ENCODE measurements at places on chromosomes 2 and 18.

DNA sequence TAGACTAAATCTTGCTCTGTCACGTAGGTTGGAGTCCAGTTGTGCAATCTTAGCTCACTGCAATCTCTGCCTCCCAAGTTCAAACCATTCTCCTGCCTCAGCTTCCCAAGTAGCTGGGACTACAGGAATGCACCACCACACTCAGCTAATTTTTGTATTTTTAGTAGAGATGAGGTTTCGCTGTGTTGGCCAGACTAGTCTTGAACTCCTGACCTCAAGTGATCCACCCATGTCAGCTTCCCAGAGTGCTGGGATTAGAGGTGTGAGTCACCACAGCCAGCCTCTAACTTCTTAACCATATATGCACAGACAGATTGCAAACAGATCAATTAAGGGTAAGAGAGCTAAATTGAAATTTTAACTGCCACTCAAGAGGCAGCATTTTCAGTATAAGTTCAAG, 22.1 kb upstream of the CNGA3 start:
- no peak for DNase-seq

DNA sequence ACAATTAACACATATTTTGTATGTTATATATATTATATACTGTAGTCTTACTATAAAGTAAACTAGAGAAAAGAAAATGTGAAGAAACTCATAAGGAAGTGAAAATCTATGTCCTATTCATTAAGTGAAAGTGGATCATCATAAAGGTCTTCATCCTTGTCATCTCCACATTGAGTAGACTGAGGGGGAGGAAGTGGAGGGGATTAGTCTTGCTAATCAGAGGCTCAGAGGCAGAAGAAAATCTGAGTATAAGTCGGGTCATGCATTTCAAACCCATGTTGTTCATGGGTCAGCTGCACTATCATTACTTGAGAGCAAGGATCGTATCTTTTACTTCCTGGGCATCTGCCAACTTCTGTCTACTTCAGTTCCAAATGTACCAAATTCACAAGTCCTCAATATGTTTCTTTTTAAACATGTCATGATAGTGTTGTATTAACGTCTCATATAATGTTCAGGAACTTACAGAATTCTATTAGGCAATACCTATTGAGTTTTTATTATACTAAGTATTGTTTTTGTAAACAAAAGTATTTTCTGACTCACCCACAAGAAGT, 208.9 kb upstream of the BOD1L2 start:
- no peak for DNase-seq

GRCh38 chr2:163799807-163800206, 64.0 kb upstream of the FIGN start:
- no peak for DNase-seq

- DNase-seq: no peak
Measured at GRCh38 chr2:215796140-215796855, 217.1 kb downstream of the MREG start.

- no peak for DNase-seq
Measured at GRCh38 chr2:142082368-142082767, 48.4 kb downstream of the LRP1B start.

DNA sequence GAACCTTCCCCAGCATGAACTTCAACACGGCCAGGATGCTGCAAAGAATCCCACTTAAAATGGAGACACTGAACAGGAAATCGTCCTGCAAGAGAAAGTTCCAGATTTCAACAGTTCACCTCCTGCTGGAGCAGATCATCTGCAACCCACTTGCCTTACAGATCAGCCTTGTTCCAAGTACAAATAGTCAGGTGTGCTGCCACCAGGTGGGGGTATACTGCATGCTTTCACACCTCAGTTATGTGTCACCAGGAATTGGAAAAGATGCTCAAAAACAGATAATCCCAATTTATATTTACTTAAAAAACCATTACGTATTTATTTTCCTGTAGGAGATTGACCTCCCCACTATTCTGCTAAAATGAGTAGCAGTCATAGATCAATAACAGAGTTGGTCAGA, 212.3 kb downstream of the MGAT5 start:
- peak; percentile 57 for DNase-seq

DNA sequence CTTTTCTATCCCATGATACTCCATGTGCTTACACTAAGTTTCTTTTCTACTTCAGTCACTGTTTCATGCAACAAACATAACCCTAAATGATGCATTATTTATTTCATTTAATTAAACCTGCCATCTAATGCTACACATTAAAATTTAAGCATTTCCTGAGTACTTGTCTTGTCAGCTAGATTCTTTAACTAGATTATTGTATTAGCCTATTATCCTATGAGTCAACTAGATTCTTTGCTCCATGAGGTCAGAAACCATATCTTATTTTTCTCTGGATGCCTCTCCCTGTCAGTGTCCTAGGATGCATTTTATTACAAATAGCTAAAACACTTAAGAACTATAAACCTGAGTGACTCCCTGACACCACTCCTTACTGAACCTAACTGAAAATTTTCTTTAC, 652.4 kb downstream of the SLC4A3 start:
- no peak for DNase-seq

DNA sequence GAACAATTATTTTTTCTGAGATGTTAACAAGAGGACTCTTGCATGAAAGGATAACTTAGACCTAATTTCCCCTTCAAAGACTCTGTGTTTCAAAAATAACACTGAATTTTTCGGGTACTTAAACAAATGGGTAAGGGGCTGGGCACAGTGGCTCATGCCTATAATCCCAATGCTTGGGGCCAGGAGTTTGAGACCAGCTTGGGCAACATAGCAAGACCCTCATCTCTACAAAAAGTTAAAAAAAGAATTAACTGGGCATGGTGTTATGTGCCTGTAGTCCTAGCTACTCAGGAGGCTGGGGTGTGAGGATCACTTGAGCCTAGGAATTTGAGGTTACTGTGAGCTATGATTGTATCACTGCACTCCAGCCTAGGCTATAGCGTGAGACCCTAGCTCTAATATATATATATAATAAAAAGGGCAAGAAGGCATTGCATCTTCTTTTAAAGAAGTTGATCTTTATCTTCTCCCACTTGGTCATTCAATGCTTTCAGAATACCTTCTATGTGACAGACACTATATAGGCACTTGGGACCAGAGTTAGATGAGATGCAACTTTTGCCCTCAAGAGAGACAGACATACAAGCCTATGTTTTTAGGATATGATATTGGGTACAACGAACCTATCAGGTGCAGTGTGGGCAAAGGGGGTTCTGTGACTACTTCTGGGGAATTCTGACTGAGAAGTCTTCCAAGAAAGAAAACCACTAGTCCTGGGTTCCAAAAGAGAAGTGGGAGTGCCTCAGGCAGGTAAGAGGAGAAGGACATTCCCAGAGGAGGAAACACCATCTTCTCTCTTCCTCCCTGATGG, 120.0 kb downstream of the MYCN start:
- no peak for DNase-seq

DNA sequence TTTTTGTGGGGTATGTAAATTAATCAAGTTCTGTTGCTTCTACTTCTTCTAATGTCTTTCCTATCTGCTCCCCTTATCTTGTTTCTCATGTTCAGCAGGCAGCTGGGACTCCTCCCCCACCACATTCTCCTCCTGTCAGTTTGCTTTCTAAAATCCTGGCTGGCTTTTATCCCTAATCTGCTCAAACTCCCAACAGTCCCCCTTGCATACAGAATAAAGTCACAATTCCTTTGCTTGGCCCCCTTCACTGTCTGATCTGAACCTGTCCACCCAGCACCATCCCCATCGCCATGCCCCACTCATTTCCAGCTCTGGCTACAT, 2.2 kb downstream of the CFAP221 start:
- no peak for DNase-seq

DNA sequence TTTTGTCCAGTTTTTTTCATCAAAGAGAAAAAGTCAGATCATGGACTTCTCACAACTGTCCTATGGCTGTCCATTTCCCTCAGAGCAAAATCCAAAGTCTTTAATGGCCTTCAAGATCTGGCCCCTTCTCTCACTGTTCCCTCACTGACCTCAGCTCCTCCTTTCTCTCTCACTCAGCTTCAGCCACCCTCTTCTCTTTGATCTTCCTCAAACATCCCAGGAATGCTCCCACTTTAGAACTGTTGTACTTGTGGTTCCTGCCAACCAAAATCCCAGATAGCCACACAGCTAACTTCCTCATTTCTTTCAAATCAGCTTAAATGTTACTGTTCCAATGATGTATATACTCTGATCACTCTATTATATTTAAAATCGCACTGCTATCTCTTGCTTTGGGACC, 82.9 kb downstream of the NUP35 start:
- no peak for DNase-seq

DNA sequence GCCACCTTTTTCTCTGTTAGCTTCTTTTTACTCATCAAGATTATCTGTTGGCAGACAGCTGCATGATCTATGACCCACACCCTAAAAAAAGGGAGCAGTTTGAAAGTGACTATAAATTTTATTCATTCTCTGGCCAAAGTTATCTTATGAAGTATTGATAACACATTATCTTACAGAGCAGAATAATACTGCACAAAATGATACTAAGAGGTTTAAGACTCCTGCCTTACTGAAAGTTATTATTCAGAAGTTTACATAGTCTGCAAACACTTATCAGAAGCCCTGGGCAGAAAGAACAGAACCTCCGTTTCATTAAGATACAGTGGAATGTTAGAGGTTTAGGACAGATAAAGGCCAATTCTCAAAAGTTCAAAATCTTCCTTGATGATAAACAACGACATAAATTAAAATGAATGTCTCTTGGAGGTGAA, 78.2 kb downstream of the ZEB2 start:
- DNase-seq: no peak

- DNase-seq: no peak
Measured at GRCh38 chr2:28463893-28464292, 32.0 kb upstream of the PLB1 start.

- peak; percentile 60 for DNase-seq
Measured at GRCh38 chr2:104430359-104430740, 423.6 kb upstream of the POU3F3 start.

- DNase-seq: no peak
Measured at GRCh38 chr2:30692829-30693275, 114.4 kb downstream of the CAPN13 start.

- no peak for DNase-seq
Measured at GRCh38 chr18:68985172-68985820, 187.4 kb downstream of the CCDC102B start.

DNA sequence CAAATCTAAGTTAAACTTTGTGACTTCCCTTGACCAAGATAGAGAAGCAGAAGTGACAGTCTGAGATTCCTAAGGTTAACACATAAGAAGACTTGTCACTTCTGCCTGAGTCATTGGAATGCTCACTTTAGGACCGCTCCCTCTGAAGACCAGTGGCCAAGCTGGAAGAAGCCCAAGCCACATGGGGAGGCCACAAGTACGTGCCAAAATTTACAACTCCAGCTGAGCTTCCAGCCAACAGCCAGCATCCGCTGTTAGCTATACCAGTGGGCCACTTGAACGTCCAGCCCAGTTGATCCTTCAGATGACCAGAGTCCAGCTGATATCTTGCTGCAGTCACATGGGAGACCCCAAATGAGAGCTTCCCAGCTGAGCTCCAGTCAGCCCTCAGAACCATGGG, 18.1 kb upstream of the ANTXR1 start:
- no peak for DNase-seq

DNA sequence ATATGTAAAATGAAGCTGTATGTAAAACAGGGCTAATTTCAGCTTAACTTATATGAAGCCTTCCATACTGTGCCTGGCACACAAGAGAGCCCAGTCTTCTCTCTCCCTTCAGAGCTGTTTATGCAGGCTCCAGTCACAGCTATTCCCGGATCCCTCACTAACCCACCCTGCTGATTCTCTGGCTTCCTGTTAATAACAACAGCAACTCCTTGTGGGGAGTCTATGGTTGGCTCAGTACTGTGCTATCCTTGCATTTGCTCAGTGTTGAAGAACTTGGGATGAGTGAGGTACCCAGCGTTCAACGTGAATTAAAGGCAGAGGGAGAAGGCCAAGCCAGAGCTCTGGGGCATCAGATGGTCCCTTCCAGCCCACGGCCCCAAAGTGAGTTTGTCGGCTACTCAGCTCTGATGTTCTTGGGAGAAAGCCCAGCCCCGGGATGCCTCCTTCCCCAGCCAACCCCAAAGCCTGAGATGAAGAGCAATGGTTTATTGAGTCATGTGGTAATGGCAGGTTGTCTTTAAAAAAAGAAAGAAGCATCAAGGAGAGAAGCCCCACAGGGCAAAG, 43.2 kb downstream of the PSD4 start:
- no peak for DNase-seq

DNA sequence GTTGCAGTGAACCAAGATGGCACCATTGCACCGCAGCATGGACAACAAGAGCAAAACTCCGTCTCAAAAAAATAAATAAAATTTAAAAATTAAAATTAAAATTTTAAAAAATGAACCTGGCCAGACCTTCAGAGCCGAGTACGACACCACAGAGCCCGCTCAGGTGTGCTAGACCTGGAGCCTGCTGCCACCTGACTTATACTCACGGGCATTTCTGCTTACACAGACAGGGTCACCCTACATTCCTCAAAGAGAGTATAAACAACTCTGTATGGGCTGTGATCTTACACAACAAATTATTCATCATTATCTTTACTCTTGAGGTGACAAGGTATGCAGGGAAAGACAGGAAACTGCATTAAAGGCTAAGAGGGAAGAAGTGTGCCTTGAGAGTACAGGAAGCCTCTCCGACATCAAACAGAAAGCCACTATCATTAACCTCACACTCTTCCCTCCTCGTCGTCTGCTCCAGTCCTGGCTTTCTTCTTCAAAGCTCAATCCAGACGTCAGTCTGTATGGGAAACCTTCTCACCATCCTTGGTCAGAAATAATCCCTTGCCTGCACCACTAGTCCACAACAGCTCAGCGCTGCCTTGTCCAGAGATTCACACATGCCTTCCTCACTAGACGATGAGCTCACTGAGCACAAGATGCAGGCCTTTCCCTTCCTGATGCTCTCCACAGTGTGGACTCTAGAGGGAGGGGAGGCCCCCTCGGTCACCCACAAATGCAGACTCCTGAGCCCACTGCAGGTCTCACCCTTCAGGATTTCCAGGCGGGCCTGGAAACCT, 56.2 kb downstream of the UXS1 start:
- DNase-seq: no peak

DNA sequence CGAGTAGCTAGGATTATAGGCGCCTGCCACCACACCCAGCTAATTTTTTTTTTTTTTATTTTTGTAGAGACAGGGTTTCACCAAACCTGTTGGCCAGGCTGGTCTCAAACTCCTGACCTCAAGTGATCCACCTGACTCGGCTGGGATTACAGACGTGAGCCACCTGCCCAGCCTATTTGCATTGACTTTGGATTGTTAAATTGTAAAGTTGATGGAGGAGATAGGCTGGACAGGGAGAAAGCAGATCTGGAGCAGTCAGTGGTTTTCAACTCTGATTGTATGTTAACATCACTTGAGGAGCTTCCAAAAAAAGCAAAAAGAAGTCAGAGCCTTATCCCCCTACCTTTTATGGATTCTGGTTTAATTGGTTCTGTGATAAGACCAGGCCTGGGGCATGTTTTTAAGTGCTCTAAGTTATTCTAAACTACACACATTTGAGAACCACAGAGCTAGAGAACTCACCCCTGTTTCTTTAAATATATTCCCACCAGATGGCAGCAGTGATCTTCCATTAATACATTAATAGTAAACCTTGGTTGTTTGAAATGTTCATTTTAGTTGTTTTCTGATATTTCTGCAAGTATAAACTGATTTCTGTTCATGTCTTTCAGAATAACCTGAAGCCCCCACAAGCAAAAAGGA, 7.5 kb downstream of the C2orf49 start:
- no peak for DNase-seq

Data from NCI-H748 treated with DMSO at 0.1 percent for 48 hours (cell line).